ENCODE measurements at places on chromosomes 5 and 9. TPM values are rescaled to one million over a fixed set of nuclear protein-coding genes. Genes with fewer than 3 reads are reported as not detected.

Gene LCNL1
- total RNA-seq, result 4.1 TPM

GRCh38 chr9:121696930-121697329 is 45.5 kb downstream of the DAB2IP start:
- no peak for DNase-seq

GRCh38 chr5:133831491-133832224 is 136.8 kb downstream of the C5orf15 start:
- DNase-seq, result no peak

DNA sequence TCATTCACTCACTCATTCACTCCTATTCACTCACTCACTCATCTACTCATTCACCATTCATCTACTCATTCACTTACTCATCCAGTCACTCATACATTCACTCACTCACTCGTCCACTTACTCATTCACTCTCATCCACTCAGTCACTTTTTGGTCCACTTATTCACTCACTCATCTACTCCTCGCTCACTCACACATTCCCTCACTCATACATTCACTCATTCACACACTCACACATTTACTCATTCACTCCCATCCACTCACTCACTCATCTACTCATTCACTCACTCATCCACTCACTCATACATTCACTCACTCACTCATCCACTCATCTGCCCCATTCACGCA is 27.7 kb downstream of the WNK2 start:
- DNase-seq, result no peak
